AG04449 (cell line): ENCODE measurements at places on chromosomes 16 and 17.

GRCh38 chr17:79093270-79093669, 18.6 kb downstream of the ENGASE start:
- DNase-seq, result no peak

- no peak for DNase-seq
These were observed 129.4 kb upstream of the SEC14L1 start for GRCh38 chr17:77011173-77012011.

DNA sequence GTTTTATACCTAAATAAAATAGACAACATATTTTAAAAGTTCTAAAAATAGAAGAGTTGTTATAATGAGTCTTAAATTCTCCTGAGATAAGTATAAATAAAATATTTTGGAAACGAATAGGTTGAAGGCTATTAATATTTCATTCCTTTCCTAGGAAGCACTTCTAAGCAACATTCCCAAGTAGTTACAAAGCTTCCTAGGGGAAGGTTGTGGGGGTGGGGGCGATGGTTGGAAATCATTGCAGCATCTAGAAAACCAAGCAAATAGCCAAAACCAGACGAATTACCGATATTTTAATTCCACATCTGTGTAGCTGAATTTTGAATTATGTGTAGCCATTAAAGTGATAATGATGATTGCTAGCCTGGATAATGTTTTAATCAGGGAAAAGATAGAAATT, 26.9 kb downstream of the PTRH2 start:
- no peak for DNase-seq

DNA sequence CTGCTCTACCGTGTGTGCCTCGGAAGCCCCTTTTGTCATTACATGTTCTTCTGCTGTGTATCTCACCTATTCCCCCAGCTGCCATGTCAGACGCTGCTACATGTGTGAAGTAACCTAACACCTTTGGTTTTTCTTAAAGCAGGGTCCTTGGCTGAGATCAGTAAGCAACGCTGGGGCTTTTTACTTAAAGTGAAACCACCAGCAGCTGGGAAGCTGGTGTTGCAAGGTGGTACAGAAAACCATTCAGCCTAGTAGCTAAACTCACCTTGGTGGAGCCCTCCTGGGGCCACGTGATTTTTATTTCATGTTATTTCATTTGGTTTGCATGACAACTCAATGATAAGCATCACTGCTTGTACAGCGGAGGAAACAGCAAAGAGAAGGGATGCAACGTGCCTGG, 62.6 kb downstream of the PLCG2 start:
- no peak for DNase-seq
